ENCODE measurements at places on chromosomes 5 and 9.

GRCh38 chr5:155594270-155594669 lies 580.7 kb downstream of the KIF4B start:
- DNase-seq: no peak

GRCh38 chr9:129587487-129588262 lies 33.2 kb downstream of the C9orf50 start:
- no peak for DNase-seq

GRCh38 chr5:72951671-72952468 lies 4.0 kb upstream of the FCHO2 start:
- DNase-seq: no peak

- DNase-seq: no peak
These were observed 63.1 kb downstream of the ADAMTS6 start for GRCh38 chr5:65418661-65419060.

DNA sequence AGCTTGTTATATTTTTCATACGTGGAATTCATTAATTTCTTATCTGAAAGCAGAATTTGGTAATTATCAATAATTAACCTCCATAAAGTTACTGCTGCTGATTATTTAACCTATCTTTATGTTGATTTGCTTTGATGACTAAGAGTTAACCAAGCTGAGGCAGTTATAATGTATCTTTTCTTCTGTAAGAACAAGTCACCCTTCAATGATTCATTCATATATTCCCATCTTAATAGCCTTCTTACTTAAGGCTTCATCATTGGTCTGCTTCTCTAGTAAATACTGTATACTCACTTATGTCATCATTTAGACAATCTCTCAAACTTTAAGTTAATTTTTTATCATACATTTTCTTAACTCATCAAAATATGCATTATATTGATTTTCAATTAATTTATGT lies 592.2 kb downstream of the ANXA1 start:
- no peak for DNase-seq

DNA sequence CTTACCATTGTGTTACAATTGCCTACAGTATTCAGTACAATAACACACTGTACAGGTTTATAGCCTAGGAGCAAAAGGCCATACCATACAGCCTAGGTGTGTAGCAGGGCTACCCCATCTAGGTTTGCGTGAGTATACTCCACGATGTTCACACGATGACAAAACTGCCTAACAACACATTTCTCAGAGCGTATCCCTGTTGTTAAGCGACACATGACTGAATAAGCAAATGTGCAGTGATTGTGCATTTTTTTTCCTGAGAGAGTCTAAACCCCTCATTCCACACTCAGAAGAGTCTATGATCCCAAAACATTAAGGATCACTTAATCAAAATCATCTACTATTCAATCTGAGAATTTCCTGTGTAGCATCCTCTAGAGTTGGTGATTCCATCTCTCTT lies 68.4 kb upstream of the GABRP start:
- DNase-seq: no peak

DNA sequence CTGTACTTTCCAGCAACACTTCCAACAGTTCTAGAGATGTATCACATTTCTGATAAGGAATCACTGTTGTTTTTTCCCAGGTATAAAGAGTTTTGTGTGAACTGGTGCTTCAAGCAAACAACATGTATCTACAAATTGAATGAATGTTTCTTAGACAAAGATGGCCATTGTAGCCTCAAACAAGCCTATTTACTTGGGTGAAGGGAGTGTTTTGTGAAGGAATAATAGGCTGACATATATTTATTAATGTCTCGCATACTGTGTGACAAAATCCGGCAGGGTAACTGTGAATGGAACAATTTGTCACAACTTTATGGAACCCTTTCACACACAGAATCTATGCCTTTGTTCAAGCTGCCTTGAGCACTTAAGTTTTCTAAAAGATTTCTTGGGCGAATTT lies 24.8 kb upstream of the DAB2 start:
- DNase-seq: no peak

- no peak for DNase-seq
These were observed 2.3 kb downstream of the C5orf15 start for GRCh38 chr5:133966090-133966489.

- no peak for DNase-seq
These were observed 76.3 kb downstream of the MED10 start for GRCh38 chr5:6302075-6302474.

- DNase-seq: no peak
These were observed 65.6 kb downstream of the CDK5RAP2 start for GRCh38 chr9:120514405-120514804.

GRCh38 chr5:59126016-59126707 lies 543.3 kb downstream of the RAB3C start:
- DNase-seq: no peak

DNA sequence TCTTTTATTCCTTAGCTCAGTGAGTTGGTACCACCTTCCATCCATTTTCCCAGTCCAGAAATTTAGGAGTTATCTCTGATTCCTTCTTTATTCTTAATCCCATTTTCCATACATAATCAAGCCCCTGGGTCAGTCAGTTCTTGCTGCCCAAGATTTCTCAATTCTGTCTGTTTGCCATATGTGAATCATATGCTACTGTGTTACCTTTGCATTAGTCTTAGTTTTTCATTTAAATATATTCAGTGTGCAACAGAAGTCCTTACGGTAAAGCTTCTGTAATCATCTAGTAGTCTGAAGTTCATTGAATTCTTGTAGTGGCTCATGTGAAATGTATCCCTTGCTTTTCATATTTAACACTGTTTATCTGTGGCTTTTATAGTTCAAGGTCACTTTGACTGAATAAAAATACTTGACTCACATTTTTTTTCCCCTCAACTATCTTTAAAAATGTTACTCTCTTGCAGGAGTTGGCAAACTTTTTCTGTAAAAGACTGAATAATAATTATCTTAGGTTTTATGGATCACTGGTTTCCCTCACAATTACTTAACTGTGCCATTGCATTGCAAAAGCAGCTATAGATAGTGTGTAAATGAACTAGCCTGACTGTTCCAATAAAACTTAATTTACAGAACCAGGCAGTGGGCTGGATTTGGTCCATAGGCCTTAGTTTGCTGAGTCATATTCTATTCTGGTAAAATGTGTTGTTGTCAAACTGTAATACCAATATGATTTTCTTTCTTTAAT lies 6.9 kb downstream of the KIAA1958 start:
- DNase-seq: no peak

GRCh38 chr5:139472386-139473030 lies 1.7 kb downstream of the SMIM33 start:
- no peak for DNase-seq

DNA sequence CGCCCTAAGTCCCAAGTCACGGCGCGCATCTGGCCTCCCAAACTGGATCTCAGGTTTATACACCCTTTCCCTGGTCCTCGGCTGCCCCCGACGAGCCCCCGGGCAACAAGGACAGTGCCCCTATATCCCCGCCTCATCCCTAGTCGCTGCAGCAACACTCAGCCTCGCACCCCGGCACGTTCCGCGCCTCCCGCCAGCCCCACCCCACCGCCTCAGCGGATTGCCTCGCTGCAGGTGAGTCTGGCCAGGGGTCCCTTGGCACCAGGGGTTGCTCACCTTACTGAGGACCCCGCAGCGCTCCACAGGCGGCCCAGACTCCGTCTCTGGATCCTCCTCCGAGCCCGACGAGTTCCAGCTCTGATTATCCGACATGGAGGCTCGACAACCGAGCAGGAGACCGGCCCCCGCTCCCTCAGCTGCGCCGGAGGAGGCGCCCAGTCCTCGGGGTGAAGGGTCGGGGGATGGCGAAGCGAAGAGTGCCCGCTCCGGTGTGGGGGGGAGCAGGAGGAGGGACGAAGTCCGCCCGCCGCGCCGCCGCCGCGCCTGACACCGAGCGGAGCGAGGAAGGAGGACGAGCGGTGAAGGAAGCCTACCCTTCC lies 494 bp downstream of the CERT1 start:
- DNase-seq: peak; percentile 30

- no peak for DNase-seq
These were observed 61.5 kb downstream of the SV2C start for GRCh38 chr5:76144513-76145274.

- no peak for DNase-seq
These were observed 8.5 kb downstream of the DMXL1 start for GRCh38 chr5:119079318-119079921.

DNA sequence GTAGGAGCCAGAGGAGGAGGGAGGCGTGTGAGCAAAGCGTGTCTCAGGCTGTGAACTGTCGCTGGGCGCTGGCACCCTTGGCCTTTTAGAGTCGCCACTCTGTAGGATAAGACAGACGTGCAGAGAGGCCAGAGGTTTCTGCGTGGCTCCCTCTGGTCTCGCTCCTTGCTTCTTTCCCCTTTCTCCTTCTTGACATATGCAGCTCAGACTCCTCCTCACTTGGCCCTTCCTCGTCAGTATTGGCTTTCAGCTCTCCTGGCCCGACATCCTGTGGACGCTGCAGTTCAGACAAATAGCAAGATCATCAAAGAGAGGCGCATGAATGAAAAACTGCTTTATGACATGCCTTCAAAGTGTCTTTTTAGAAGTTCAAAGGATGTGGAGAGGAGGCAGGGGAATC lies 116.8 kb upstream of the SPRY4 start:
- DNase-seq: no peak

GRCh38 chr5:174221436-174221835 lies 175.9 kb downstream of the NSG2 start:
- no peak for DNase-seq

GRCh38 chr9:20662156-20662555 lies 21.9 kb upstream of the FOCAD start:
- DNase-seq: no peak

DNA sequence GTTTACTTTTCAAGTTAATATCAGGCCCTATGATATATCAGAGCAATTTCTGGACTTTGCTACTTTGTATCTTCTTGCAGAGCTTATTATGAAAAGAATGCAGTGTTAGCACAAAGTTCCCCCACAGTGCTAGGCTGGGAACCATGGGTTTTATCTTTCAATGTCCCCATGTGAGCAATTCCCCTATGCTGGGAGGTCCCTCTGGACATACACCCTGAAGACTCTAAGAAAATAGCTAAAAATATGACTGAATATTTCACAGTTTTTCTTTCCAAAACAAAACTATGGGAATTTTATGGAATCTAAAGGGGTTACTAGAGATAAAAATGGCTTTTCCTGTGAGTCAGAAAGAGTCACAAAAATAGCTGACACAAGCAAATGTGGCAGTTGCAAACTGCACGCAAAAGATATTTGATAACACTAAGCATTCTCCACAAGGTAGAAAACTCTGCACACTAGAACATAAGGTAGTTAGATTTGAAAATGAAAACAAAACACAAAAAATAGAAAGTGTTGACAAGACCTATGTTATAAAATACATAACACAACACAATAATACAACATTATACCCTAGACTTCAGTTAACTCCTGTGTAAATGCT lies 487.5 kb upstream of the GRIN3A start:
- no peak for DNase-seq

- DNase-seq: no peak
These were observed 68.7 kb upstream of the LARP1 start for GRCh38 chr5:154686490-154686889.

DNA sequence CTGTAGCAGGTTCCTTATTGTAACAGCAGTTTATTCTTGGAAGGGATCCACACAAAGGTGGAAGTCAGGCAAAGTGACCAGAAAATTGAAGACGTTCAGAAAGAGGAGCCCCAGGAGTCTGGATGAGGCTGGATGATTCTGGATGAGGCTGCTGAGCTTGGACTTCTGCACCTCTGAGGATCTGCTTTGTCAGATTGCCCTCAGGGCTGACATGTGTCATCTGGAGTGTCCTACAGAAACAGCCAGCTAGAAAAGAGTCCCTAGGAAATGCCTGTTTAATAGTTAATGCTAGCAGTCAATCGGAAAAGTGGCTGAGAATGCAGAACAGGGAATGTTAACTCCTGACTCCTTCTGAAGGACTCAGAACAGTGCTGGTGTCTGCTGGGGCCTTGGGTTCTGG lies 236.4 kb downstream of the LRRC70 start:
- no peak for DNase-seq

GRCh38 chr5:122880170-122880689 lies 34.8 kb downstream of the SNX24 start:
- no peak for DNase-seq

DNA sequence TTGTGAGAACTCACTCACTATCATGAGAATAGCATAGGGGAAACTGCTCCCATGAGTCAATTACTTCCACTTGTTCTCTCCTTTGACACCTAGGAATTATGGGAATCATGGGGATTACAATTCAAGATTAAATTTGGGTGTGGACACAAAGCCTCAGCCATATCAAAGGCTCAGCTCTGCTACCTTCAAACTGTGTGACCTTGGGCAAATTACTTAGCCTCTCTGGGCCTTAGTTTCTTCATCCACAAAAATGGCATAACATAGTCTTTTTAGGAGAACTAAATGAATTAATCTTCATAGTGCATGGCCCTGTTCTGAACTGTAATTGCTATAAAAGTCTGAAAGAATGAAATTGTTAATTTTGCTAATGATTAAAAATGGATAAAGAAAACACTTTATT lies 18.3 kb upstream of the CARTPT start:
- DNase-seq: no peak

DNA sequence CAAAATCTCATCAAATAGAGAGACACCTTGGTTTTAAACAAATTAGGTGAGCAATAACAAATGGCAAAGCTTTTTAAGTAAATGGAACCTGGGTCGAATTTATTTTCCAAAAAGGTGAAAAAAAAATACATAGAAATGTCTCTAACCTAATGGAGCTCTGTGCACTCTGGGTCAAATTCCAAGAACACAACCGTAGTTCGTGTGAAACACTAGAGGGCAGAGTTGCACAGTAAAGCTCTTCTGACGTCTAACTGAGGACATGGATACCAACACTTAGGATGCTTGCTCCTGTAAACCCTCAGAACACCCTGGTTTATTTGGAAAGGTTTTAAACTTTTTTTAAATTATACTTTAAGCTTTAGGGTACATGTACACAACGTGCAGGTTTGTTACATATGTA lies 18.9 kb downstream of the MARCHF11 start:
- peak; percentile 57 for DNase-seq

GRCh38 chr9:75983319-75984045 lies 93.0 kb downstream of the PCSK5 start:
- DNase-seq: no peak

- no peak for DNase-seq
These were observed 215.7 kb downstream of the ICE1 start for GRCh38 chr5:5638211-5638610.

DNA sequence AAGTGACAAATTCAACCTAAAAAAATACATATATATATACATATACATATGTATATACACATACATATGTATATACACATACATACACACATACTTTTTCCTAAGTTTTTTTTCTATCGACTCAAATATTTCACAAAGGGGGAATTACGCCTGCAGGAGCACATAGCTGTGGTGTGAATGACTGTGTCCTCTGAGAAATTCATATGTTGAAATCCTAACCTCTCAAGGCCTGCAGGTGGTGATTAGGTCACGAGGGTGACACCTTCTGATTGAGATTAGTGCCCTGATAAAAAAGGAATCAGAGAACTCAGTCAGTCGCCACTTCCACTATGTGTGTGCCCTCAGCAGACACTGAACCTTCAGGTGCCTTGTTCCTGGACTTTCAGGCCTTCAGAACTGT lies 248.7 kb downstream of the SEMA5A start:
- no peak for DNase-seq

- no peak for DNase-seq
These were observed 35.5 kb upstream of the LRRC14B start for GRCh38 chr5:155651-156410.
